ENCODE measurements at places on chromosomes 5 and 9.
A peak's percentile ranks its signal among the peaks of the same experiment; 100 is the strongest.

DNA sequence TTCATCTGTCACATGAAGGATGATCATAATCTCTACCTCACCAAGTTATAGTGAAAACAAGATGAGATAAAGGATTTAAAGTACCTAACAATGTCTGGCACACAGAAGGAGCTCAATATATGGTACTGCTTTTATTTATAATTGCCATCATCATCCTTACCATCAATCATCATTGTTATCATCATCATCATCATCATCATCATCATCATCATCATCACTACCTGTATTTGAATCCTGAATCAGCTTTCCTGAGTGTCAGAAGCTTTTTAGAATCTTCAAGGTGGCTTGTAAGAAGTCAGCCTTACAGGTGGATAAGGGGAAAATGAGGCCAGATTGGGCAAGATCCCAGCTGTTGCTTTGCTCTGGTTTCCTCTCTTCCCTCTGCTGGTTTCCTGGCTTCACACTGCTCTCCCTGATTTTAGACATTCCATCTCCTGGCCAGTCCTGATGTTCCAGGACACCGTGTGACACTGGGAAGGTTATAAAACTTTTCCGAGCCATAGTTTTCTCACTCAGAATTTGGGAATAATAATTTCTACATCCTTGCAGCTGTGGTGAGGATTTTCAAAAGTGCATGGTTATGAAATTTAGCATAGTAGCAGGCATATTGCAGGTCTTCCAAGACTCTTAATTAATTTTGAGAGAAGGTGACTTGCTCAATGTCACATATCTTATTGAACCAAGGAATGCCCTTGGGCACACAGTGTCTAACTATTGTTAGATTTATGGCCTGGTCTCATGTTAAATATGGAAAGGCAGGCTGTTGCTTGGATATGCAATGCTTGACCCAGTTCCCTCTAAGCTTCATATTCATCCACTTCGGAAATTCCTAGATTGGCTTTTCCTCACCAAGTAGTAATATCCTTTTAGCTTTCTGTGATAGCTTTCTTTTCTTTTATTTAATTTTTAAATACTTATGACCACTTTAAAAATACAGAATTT lies 160.7 kb downstream of the TMEM38B start:
- DNase-seq = no peak

DNA sequence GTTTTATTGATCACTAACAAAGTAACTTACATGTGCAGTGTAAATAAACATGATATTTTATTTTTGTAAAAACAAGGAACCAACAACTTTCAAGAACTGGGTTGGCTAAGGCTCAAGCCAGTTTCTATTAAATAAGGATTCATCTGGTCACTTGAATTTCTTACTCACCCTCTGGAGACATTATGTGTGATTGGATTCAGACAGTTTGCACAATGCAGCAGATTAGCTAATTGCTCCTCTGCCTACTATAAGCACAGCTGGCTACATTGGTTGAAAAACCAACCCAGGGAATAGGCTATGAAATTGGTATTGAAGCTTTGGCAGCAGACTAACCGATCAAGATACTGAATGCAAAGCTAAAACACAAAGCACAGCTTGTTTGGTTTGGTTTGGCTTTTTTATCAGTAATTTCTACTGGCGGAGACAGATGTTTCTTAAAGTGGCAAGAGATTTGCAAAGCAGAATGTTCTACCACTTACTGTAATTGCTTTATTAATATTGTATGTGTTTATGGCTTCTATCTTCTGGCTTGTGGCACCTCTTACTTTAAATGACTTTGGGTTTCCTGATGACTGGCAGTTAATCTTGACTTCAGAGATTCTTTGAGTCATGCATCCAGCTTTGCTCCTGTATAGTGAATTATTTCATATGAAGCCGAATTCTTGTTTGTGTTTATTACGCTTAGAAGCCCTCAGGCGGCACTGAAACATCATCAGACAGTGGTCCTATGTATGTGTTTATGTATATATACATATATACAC lies 231.5 kb downstream of the MPDZ start:
- DNase-seq = no peak

DNA sequence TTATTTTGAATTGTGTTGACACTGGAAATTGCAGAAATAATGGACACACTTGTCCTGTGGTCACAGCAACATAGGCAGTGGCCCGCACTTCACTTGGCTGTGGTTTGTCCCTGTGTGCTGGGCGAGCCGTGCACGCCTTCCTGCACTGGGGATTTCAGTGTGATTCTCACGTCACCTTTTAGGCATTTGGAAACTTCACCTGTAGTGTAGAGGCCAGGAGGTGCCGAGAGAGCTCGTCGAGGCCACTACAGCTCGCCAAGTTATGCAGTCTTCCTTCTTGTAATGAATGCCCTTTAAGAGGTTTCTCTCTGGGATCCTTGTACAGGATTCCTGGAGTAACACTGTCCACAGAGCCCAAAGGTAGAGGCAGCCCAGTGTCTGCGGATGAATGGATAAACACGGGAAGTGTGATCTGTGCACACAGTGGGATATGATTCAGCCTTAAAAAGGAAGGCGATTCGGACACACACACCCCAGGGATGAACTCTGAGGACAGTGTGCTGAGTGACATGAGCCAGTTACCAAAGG lies 14.7 kb downstream of the TRAF2 start:
- DNase-seq = no peak

- DNase-seq = no peak
Measured at GRCh38 chr5:101067429-101067828, 164.3 kb upstream of the ST8SIA4 start.

GRCh38 chr5:141172381-141173204 lies at the start of gene PCDHB7:
Gene PCDHB7, plus strand, starts transcription at chr5:141172644. Its CDS starts 192 bp downstream, at chr5:141172836.
- DNase-seq = no peak

DNA sequence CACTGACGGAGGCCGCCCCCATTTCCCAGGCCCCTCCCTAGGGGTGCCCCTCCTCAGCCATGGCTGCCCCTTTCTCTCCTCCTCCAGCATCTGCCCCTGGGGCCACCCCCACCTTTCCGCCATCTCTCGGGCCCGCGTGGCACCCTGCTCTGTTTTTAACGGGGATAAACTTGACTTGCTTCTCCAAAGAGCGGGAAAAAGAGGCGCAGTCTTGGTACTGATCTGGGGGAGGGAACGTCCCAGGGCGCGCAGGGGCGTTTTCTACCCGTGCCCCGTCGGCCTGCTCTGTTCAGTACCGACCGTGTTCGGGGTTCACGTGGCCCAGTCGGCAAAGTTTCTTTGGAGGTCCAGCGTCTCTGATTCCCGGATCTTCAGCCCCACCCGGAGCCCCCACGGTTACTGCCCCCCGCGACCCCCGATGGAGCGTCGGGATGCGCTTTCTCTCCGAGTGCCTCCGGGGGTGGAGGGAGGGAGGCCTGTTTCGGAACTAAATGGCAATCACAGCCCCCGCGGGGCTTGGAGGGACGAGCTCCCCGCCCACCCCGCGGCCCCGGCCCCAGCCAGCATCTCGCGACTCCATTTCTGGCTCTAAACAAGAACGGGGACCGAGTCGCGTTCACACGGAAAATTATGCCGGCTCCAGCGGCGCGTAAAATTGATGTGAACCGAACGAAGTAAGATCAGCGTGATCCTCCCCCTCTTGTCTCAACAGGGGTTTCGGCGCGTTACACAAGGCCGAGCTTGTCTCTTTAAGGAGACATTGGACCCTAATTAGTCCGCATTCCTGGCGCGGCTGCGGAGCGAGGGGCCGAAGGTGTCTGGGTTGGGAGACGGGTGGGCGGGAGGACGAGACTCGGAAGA lies 1.1 kb upstream of the TLE4 start:
- DNase-seq = no peak

- peak; percentile 17 for DNase-seq
Measured at GRCh38 chr5:108898707-108899106, 151.0 kb downstream of the FER start.
